ENCODE measurements at places on chromosomes 4 and X. TPM values are rescaled to one million over a fixed set of nuclear protein-coding genes. Genes with fewer than 3 reads are reported as not detected.

The SLC4A4 gene
- total RNA-seq: 24.8 TPM

The UBL4A gene
- total RNA-seq: 30.4 TPM

The ZNF711 gene
- total RNA-seq: 1.5 TPM

The HCCS gene
- 17.7 TPM for total RNA-seq

The CSAG2 gene
- not detected for total RNA-seq

The HPSE gene
- total RNA-seq: 0.29 TPM

The PRDX4 gene
- total RNA-seq: 253 TPM

The TMEM35A gene
- 1.5 TPM for total RNA-seq

The DDX3X gene
- total RNA-seq: 160 TPM

The PFKFB1 gene
- not detected for total RNA-seq

The IL2RG gene
- total RNA-seq: not detected

The REPS2 gene
- total RNA-seq: 0.59 TPM

The STOX2 gene
- total RNA-seq: 0.59 TPM

The LDB2 gene
- total RNA-seq: 21.8 TPM

The UGT2B10 gene
- not detected for total RNA-seq

The TAF9B gene
- total RNA-seq: 23.3 TPM

The CSN1S1 gene
- total RNA-seq: not detected

The RHOXF1 gene
- total RNA-seq: not detected
